Type B pancreatic cell (in vitro differentiated cells): ENCODE measurements at places on chromosomes 3 and 15. TPM values are rescaled to one million over a fixed set of nuclear protein-coding genes. Genes with fewer than 3 reads are reported as not detected.

DNA sequence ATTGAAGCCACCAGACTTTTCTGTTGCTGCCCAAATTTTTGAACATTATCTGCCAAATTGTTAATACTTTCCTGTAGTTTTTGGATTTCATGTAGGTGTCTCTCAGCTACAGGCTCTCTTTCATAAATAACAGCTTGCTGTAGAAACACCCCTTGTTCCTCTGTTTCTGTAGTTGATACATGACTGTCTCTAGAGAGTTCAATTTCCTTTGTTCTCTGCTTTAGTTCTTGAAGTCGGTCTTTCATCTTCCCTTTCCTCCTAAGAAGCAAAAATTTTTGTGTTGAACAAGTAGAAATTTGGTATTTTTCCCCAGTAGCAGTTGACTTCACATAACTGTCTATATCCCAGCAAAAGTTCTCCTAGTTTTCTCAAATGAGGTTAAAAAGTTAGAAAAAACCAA lies 13.4 kb downstream of the STX19 start:
- no peak overlapping the region for H3K4me3 ChIP-seq
- H3K27me3 ChIP-seq: no peaks in the 10 kb centered on the region
- H3K4me1 ChIP-seq: no peaks in the 10 kb centered on the region
- H3K36me3 ChIP-seq: peaks cover 24% of the 10 kb centered on the region

GRCh38 chr15:39781967-39782302 lies 706 bp downstream of the FSIP1 start:
- H3K27me3 ChIP-seq: peaks cover 11% of the 10 kb centered on the region
- H3K27ac ChIP-seq: peak overlapping the region; percentile 90
- H3K36me3 ChIP-seq: no peaks in the 10 kb centered on the region
- H3K4me3 ChIP-seq: peak overlapping the region; percentile 86
- H3K4me1 ChIP-seq: peaks cover 49% of the 10 kb centered on the region

GRCh38 chr15:70526221-70526973 lies 237.0 kb downstream of the UACA start:
- H3K36me3 ChIP-seq: no peaks in the 10 kb centered on the region
- no peak overlapping the region for H3K27ac ChIP-seq
- no peak overlapping the region for H3K4me3 ChIP-seq
- peaks cover 14% of the 10 kb centered on the region for H3K27me3 ChIP-seq

The PRSS50 gene
- 1.1 and 1.2 TPM in 2 replicates for total RNA-seq

The CHL1 gene
- total RNA-seq: 0.59 and 1.4 TPM in 2 replicates
